Muscle of leg (tissue), 16 donors: ENCODE measurements at places on chromosomes 7 and 10. TPM values are rescaled to one million over a fixed set of nuclear protein-coding genes. Genes with fewer than 3 reads are reported as not detected.

Gene PTPRE
- total RNA-seq = 5.5 TPM

Gene GSDME
- total RNA-seq = 6.9 TPM

Gene HOXA1
- 0.58 TPM for total RNA-seq

Gene GNAT3
- not detected for total RNA-seq

Gene CUX1
- 31.6 TPM for total RNA-seq

Gene BEND7
- 5.6 TPM for total RNA-seq

Gene WNT2
- total RNA-seq = 14.8 TPM

Gene VENTX
- 0.04 TPM for total RNA-seq

Gene TMEM140
- 1.3 TPM for total RNA-seq

Gene INPP5F
- total RNA-seq = 17.7 TPM

Gene MYH16
- total RNA-seq = not detected

Gene MYL7
- total RNA-seq = 13.0 TPM

Gene SNCG
- total RNA-seq = 7.4 TPM

Gene CFAP70
- 1.3 TPM for total RNA-seq

Gene PRPS1L1
- total RNA-seq = not detected

Gene ALOX5
- 0.58 TPM for total RNA-seq

Gene SNX10
- total RNA-seq = 1.2 TPM

Gene CNPY1
- 0.18 TPM for total RNA-seq

Gene ZPBP
- total RNA-seq = not detected

Gene ZNF789
- total RNA-seq = 22.0 TPM

Gene TUBAL3
- total RNA-seq = 0.09 TPM

Gene BTBD16
- 0.27 TPM for total RNA-seq

Gene CLDN4
- total RNA-seq = 0.27 TPM

Gene WEE2
- 0.09 TPM for total RNA-seq

Gene CALHM1
- total RNA-seq = not detected

Gene AGMO
- 0.80 TPM for total RNA-seq

Gene FAM241B
- 0.18 TPM for total RNA-seq
